ENCODE measurements at places on chromosomes 1 and 21.

DNA sequence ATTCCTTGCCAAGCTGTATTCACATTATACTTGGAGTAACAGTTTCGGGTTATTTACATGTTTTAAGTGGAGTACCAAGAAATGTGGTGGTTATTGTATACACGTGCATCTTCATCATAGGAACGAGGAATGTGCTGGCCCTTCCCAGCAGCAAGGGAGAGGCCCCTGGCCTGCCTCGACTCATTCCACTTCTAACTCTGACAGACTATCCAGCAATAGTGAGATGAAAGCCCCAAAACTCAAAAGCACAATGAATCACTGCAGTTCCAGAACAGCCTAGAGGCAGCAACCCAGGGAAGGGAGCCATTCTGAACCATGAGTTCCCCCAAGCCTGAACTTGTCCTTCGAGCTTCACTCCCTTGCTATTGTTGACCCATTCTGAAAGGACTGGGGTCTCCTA, 23.1 kb downstream of the FAM89A start:
- no peak for DNase-seq

DNA sequence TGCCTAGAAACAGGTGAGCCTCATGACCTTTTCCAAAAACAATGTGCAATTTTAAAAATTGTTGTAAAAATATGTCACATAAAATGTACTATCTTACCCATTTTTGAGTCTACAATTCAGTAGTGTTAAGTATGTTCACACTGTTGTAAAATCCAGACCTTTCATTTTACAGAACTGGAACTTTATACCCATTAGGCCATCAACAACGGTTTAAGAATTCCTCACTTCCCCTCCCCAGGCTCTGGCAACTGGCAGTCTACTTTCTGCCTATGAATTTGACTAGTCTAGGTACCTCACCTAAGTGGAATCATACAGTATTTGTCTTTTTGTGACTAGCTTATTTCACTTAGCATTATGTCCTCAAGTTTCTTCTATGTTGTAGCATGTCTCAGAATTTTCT, 8.6 kb downstream of the CTSE start:
- DNase-seq: no peak

DNA sequence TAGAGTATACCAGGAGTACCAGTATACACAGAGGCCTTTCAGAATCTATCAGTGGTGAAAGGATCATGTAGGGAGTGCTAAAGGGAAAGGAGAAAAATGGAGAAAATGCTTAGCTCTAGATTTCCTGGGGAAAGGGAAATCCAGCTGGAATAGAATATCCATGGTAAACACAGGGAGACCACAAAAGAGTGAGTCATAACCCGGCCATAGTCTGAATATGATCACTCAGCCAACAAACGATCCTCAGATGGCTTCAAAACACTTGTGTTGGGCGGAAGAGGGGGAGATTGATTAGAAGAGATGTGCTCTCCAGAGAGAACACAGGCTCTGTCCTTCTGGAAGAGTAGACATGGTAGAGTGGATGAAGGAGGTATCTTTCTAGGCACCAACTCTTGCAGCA, 180.6 kb downstream of the PAPPA2 start:
- DNase-seq: no peak

GRCh38 chr1:15950763-15951295, 25.1 kb downstream of the ZBTB17 start:
- no peak for DNase-seq

GRCh38 chr1:10586125-10586524, 111.4 kb downstream of the PEX14 start:
- no peak for DNase-seq

DNA sequence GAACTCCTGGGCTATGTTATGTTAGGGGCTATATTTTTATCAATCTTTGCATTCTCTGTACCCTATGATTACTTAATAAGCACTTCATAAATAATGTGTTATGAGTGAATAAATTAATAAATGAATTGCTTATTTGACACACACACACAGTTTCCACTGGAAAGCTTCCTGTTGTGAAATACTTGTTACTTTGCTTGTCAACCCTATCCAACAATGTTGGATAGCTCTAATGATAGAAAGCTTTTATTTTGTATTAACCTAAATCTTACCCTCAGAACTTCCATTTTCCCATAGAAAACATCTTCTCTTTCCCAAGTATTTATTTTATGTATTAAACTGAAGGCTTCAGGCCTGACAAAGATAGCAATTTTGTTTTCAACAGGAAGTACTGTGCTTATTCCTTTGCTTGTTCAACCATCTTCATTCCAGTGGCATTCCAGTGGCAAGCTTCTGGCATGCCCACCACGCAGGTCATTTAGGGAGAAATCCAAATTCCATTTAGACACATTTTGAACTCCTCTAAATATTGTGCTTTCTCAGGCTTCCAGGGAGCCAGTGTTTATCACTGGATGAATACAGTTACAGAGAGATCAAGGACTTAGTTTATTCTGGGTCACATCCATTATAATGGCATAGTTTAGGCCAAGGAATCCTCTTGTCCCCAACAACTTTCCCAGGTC, 134.4 kb downstream of the TGFB2 start:
- no peak for DNase-seq

GRCh38 chr1:226444901-226445300, 37.0 kb upstream of the PARP1 start:
- no peak for DNase-seq

- DNase-seq: no peak
These were observed 734.1 kb downstream of the LRRIQ3 start for GRCh38 chr1:73463873-73464272.

DNA sequence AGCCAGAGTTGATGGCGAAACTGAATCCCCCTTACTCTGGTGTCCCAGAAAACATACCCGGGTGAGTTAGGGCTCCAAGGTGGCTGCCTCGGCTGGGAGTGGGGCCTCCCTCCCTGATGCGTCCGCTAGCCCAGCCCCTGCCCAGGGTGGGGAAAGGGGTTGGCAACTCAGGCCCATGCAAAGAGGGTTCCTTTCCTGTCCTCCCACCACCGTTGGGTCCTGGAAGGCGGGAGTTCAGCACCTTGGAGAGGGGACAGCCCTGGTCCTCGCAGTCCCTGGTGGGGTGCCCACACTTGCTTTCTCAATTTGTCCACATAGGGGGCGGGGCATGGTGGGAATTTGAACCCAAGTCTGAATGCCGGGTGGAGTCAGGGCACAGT, 6.1 kb downstream of the SRM start:
- DNase-seq: no peak

GRCh38 chr21:31408301-31409088, 64.4 kb upstream of the TIAM1 start:
- DNase-seq: no peak

DNA sequence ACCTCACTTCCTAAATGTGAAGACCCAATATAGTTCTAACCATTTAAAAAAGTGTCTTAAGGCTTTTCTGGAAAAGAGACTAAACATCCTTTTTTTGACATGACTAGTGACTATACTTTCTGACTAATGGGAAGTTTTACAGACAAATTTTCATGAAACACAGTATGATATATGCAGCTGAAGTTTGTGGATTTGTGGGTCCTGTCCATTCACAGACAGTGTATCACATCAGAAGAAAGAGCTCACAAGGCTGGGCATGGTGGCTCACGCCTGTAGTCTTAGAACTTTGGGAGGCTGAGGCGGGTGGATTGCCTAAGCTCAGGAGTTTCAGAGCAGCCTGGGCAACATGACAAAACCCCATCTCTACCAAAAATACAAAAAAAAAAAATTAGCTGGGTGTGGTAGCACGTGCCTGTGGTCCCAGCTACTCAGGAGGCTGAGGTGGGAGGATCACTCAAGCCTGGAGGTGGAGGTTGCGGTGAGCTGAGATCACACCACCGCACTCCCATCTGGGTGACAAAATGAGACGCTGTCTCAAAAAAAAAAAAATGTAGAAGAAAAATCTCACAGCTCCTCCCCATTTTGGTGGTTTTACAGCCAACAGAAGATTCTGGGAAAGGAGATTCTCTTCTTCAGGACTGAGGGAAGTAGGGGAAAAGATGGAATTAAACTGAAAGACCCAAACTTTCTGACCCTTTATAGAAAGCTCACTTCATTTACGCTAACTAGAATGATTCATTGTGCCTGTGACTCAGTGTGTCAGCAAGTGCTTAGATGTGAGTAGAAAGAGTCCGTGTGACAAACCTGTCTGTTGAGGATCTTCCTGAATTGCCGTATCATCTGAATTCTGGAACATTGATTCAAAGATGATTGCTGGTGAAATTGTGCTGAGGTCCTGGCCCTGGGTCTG, 15.2 kb upstream of the YRDC start:
- DNase-seq: no peak

- DNase-seq: no peak
These were observed 17.2 kb downstream of the DPYD start for GRCh38 chr1:97903626-97904025.

DNA sequence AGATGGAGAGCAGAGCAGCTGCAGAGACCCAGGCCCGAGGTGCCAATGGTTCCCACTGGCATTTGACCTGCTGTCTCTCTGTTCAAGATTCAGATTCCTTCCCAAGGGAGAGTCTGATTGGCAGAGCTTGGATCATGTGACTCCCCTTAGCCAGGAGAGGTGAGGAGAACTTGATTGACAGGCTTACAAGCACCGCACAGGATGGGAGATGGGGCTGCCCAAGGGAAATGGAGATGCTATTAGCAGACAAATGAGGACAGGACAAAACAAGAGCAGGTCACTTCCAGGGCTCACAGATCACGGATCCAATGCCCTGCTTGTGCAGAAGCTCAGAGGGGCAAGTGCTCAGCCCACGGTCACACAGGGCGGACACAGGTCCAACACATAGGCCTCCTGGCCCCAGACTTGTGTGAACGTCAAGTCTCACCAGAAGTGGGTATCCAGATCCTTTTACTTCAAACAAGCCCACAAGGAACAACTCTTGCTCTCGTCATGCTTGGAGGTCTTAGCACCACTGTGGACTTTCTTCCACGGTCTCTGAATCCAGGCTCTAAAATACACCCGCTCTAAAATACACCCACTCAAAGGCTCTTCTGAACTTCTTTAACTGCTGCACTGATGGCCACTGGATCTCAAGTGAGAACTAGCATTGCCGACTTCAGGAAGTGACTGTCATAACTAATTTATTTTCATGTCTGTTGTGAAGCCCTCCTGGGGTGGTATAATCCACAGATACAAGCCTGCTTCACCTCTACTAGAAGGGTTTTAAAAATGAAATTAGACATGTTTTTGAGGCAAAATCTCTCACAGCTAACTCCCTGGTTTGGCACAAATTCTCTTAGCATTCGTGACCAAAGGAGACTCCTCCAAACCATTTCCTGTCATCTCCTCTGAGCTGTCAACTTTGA, 274.9 kb downstream of the RRAGC start:
- DNase-seq: no peak

DNA sequence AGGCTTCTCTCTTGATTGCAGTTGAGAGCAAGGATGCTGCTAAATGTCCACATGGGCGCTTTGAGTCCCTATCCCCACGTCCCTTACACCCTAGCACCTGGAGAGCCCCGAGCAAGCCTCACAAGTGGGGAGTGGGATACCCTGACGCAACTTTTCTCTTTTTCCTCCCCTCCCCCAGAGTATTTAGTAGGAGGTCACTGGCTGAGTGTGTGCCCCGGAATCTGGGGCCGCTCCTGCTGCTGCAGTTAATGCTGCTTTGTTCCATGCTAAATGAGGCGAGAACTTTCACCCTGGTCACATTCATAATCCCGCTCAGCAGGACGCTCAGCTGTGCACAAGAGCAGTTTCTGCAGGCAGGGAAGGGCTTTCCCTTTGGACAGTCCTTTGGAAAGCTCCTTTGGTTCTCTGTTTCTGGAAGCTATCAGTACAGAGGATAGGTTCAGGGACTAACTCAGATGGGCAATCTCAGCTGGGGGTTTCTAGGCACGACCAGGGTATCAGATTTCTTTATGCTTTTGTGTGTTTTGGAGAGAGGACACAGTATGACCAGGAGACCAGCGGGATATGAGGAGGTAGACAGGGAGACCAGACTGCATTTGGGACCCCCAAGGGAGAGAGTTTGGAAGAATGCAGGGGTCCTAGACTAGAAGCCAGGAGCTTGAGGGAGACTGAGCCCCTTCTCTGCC, 75.9 kb downstream of the NOS1AP start:
- DNase-seq: peak; percentile 47

GRCh38 chr1:195663549-195664280, 944.5 kb downstream of the KCNT2 start:
- DNase-seq: no peak

GRCh38 chr1:117237726-117238381, 27.1 kb upstream of the VTCN1 start:
- DNase-seq: no peak

DNA sequence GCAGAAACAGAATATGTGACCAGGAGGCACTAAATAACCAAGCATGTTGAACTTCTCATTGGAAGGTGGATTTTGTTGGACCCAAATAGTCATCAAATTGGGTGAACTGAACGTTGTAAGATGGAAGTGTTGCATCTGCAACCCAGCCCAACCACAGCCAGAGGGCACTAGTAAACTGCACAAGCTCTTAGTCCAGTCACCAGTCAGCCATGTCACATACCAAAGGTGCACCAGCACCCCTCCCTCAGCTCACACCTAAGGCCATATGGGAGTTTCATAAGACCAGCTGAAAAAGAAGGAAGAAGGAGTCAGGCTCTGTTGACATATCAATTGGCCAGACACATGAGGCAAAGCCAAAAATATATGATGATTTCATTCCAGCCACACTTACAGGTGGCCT, 481.7 kb upstream of the NR5A2 start:
- no peak for DNase-seq

- peak; percentile 87 for DNase-seq
These were observed 18.5 kb downstream of the SERTAD4 start for GRCh38 chr1:210250998-210251679.

Measured in NCI-H1092 (cell line).